Activated CD4-positive, alpha-beta T cell treated with anti-CD3 and anti-CD28 coated beads, Interleukin-2, amount 50 U/mL, for 48 hours (primary cell): ENCODE measurements at places on chromosomes 2 and 18.

- no peak for DNase-seq
Observed at GRCh38 chr2:27353762-27354596, 2.6 kb downstream of the GTF3C2 start.

DNA sequence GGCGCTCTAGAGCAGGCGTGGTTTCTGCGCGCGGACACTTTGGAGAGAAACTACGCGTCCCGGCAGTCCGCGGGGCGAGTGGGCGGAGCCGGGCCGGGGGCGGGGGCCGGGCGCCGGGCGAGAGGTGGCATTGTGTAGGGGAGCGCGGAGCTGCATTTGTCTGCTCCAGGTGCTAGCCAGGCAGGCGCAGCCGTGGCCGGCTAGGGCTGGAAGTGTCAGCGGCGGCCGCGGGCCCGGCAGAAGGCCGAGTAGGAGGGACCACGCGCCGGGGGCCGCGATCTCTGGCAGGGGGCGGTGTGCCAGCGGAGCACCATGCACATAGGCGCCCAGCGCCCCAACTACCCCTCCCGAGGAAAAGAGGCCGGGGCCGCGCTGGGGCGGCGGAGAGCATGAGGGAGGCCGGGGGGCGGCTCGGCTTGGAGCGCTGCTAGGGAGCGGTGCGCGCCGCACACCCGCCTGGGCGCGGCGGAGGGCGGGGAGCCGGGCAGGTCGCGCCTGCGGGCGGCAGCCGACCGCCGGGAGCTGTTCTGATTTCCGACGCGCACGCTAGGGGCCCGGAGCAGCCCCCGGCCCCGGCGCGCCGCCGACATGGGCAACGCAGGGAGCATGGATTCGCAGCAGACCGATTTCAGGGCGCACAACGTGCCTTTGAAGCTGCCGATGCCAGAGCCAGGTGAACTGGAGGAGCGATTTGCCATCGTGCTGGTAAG lies at the start of gene FMNL2:
TSS of gene FMNL2 (plus strand) at position 159 of the 710 bp plus-strand sequence.
- DNase-seq, result peak; percentile 70

- peak; percentile 77 for DNase-seq
Observed at GRCh38 chr2:230908595-230909191, 16.3 kb downstream of the GPR55 start.

DNA sequence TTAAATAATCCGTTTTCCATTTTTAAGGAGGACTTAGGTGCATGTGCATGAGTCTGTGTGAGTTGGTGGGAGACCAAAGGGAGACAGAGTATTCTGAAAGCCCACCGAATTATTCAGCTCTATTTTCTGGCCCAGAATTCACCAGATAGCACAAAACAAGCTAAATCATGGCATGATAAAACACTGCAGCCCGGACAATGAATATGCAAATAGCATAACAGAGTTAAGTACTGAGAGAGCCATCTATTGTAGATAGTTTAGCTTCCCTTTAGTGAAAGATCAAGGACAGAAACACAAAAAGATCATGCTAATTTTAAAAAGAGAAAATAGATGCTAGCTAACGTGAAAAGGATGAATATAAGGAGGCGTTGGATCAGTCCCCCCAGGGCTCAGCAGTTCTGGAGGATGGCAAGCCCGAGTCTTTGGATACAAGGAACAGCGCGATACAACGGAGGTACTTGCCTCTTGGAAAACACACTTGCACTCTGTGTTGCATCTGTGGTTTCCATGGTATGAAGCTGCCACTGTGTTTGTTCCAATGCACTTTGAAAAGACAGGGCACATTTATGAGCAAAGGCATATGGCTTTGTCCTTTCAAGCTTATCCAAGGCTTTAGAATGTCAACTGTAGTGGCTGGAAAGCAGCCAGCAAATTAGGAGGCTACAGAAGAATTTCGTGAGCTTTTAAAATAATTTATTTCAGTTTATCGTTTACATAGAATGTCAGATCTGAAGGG lies 119.9 kb downstream of the LYPD1 start:
- no peak for DNase-seq

GRCh38 chr18:845152-845819 lies 33.2 kb upstream of the YES1 start:
- DNase-seq, result no peak

DNA sequence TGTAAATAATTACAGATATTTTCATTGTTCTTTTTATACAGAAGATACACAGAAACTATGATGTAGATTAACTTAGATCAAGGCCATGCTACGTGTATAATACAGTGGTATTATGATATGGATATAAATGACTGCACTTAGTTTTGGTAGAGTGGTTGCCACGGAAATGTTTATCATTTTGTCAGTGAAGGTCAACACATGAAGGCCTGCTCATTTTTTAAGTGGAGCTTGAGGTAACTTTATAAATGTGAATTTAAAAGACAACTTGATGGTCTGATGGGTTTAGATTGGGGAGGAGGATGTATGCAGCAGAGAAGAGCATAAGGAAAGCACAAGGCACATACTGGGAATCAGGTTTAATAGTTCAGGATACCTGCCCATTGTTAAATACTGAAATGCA lies 14.4 kb upstream of the BBS5 start:
- DNase-seq, result no peak

GRCh38 chr2:111712940-111713515 lies 171.0 kb downstream of the ANAPC1 start:
- no peak for DNase-seq

DNA sequence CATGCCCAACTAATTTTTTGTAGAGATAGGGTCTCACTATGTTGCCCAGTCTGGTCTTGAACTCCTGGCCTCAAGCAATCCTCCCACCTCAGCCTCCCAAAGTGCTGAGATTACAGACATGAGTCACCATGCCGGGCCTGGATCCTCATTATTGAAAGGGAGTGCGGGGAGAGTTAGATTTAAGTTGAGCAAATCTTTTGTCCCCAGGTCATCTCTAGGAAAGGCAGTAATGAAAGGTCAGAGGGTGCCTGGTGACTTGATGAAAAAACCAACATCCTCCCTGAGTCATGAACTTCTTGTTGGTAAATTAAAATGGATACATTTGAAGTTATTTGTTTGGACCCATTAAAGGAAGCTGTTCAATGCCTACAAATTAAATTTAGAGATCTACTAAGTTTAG lies 25.1 kb downstream of the STAT4 start:
- DNase-seq, result no peak

GRCh38 chr18:75068682-75069435 lies 140.1 kb downstream of the PTGR3 start:
- no peak for DNase-seq

DNA sequence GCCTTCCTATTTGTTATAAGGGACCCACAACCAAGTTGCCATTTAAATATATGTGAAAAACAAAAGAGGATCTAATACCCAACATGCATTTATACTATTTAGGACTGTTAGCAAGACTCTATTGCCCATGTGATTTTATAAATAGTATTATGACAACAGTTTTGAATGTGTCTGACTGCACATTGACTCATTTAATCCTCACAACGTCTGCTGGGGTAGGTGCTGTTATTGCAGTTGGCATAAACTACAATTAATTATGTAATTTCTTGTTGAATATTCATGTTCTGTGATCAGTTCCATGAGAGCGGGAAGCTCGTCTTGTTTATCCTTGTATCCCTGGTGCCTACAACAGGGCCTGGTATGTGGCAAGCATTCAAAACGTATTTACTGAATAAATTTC lies 53.7 kb downstream of the SH2D6 start:
- DNase-seq, result no peak

DNA sequence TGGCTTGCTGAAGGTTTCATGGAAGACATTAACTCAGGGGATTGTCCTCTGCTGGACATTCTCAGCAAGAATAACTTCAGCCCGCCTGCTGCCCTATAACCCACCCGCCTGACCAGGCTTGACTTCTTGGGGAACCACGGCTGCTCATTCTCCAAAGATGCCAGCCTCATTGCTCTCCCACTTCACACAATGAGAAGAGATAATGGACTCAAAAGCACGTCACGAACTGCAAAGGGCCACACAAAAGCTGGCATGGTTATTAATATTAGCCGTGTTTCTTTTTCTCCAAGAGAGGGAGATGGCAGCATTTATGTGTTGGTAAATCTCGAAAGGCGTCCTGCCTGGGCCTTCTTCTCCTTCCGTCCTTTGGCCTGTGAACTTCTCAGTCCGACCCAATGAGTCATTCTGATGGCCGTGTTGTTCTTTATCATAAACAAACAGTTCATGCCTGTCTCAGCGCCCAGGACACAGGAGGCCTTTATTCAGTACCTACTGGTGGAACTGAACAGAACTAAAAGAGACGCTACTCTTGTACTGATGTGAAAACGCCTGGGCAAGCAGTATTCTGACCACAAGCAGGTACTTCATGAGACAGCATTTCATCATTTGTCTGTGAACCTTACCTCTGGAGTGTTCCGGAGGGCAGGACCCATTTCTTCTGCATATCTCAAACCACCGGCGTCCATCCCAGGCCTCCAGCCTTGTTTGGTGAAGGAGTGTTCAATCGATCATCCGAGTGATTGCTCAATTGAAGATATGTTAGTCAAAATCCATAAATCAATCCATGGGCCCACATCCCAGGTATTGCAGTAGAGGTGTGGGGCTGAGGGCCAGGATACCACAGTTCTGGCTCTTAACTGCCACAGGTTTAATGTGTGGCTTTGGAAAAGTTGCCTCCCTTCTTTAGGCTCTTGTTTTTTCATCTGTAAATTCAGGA lies 25.1 kb upstream of the KLHL29 start:
- DNase-seq, result no peak

GRCh38 chr2:117127680-117128079 lies 686.8 kb upstream of the DDX18 start:
- no peak for DNase-seq

DNA sequence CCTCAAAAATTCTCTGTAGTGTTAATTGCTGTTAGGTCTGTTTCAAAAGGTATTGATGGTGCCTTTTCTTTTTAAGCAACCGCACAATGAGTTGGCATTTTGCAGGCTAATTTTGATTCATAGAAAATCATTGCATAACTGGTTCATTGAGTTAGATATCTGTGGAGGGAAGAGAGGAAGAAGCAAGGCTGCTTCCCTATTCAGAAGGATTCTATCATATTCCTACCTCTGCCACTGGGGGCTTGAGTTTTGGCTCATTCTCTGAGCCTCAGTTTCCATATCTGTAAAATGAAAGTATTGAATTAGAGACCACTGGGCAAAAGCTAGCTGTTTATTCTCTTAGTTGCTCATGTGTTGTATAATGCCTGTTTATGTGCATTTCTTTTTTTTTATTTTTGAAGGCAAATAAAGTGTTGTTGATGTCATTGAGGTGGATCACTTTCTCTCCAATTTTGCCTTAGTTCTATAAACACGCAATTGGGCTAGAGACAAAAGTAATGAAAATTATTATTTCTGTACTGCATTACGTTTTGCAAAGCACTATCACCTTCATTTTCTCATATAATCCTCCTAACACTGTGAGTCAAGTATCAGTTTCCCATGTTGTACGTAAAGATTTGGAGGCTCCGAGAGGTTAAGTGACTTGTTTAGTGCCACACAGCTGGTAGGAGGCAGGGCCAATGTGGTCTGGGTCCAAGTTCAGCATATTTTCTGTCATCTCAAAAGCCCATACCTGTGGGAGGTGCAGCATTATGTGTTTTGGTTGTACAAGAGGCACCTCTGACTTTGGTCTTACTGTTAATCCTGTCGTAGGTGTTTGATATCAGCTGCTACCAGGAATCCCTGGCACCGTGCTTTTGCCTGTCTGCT lies 5.9 kb downstream of the TRIB2 start:
- peak; percentile 40 for DNase-seq

DNA sequence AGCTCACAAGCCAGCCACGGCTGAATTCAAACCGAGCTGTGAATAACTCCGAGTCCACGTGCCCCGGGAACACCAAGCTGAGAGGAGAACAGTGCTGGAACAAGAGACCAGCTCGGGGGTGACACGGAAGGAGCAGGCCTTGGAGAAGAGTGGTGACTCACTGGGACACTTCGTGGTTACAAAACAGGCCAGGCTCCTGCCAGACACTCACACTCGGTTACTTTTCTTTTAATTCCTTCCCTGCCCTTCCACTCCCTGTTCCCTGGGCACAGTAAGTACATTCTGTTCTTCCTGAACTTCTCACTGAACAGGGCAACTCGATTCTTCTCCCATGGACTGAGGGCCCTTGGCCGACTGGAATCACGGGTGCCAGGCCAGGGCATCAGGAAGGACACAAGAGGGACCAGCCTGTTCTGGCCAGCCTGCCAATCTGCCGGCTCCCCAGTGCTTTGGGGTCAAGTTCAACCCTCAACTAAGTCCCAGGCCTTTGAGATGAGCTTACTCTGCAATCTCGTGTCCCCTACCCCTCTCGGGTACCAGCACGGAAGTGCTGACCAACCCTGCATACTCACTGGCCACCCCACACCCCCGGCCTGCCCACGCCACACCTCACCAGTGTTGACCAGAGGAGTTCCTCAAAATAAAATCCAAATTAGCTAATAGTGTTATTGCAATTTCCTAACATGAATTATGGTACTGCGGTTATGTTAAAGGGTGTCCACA lies 87.5 kb downstream of the TFCP2L1 start:
- no peak for DNase-seq

DNA sequence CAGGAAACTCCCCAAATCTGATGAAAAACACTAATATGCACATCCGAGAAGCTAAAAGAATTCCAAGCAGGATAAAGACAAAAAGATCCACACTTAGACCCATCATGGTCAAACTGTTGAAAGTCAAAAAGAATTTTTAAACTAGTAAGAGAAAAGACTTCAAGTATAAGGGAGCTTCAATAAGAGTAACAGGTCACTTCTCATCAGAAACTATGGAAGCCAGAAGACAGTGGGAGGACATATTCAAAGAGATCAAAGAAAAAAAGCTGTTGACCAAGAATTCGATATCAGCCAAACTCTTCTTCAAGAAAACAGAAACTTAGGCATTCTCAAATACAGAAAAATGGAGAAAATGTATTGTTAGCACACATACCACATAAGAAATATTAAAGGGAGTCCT lies 50.4 kb downstream of the ZC3H8 start:
- no peak for DNase-seq

DNA sequence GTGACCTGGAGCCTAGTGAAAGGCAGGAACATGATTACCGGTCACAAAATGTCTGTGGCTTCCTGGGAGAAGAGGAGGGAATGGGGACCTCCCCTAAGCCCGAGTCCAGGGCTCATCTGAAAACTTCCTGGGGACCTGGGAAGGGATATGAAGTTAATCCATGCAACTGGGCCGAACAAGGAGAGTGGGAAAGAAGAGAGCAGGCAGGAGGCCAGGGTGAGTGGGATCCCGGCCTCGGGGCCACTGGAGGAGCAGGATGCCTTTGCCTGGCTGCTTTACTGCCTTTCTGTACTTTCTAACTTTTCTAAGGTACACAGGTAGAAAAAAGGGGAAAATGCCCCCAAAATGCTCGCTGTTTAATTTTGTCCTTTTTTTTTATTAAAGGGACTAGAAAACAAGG lies 43.4 kb upstream of the MAL start:
- no peak for DNase-seq
